AG20443 (cell line): ENCODE measurements at places on chromosomes 2 and 18.
A peak's percentile ranks its signal among the peaks of the same experiment; 100 is the strongest.

- DNase-seq, result no peak
These were observed 233.4 kb downstream of the VAPA start for GRCh38 chr18:10147226-10147625.

GRCh38 chr2:47088371-47089082, 66.6 kb downstream of the STPG4 start:
- DNase-seq, result no peak

GRCh38 chr2:212926940-212927339, 224.5 kb downstream of the IKZF2 start:
- DNase-seq, result no peak

GRCh38 chr2:190789074-190790004, 91.3 kb upstream of the GLS start:
- no peak for DNase-seq

GRCh38 chr18:49486606-49486952, 455 bp downstream of the C18orf32 start:
- DNase-seq, result no peak

- DNase-seq, result peak; percentile 34
These were observed 66.6 kb downstream of the SPTBN1 start for GRCh38 chr2:54522624-54523281.

GRCh38 chr2:216132585-216132984, 23.4 kb downstream of the XRCC5 start:
- DNase-seq, result no peak

DNA sequence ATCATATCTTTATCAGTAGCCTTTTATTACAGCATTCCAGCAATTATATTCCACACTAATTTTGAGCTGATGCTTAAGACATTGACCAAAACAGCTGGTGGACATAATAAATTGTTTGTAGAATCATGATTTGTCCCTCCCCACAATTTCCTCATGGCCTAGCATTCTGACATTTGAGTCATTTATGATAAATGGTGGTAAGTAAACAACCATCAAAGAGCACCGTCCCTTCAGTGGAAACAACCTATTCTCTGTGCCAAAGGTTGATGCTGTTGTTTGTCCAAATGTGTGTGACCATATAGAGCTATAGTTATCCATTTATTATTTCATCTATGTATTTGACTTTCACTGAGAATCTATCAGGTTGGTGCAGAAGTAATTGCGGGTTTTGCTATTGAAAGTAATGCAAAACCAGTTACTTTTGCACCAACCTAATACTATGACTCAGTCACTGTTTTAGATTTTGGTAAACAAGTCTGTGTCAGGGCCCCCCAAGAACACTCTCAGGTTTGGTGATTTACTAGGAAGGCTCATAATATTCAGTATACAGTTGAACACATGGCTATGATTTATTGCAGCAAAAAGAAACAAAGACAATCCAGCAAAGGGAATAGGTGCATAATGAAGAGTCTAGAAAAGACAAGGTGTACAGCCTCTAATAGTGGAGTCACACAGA, 608.7 kb upstream of the REG3G start:
- DNase-seq, result no peak

GRCh38 chr18:47882641-47883040, 47.8 kb downstream of the SMAD2 start:
- DNase-seq, result no peak

DNA sequence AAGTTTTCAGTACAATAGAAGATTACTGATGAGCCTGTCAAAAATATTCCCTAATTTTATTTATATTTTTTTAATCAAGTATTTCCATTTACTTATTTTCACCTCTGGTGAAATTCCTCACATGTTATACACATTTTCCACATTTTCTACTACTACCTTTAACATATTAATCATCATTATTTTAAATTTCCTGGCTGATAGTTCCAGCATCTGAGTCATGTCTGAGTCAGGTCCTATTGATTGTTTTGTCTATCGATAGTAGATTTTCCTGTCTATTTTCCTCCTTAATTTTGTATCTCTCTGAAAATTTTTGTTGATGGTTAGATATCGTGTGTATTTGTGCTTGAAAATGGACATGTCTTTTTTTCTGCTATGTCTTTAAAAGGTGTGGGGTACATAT, 211.8 kb upstream of the DSEL start:
- no peak for DNase-seq

DNA sequence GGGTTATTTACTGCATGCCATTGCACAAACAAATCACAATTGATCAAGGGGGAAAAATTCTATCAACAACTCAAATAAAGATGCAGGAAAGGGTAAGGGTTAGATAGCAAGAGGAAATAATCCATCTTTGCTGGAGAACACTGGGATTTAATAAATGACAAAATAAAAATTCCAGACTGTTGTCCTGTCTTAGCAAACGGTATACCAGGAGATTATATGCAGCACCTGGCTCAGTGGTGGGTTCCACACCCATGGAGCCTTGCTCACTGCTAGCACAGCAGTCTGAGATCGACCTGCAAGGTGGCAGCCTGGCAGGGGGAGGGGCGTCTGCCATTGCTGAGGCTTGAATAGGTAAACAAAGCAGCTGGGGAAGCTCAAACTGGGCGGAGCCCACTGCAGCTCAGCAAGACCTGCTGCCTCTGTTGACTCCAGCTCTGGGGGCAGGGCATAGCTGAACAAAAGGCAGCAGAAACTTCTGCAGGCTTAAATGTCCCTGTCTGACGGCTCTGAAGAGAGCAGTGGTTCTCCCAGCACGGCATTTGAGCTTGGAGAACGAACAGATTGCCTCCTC, 296.5 kb upstream of the THSD7B start:
- no peak for DNase-seq

DNA sequence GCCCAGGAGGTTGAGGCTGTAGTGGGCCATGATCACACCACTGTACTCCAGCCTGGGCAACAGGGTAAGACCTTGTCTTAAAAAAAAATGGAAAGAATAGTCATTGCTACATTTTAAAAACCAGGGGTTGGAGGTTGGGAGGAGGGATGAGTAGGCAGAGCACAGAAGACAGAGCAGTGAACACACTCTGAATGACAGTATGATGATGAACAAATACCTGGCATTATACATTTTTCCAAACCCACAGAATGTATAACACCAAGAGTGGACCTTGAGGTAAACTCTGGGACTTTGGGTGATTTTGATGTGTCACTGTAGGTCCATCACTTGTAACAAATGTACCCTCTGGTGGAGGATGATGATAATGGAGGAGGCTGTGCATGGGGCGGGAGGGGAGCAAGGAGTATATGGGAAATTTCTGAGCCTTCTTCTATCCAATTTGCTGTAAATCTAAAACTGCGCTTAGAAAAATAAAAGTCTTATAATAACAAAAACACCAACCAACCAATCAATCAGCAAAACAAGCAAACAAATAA, 111.4 kb upstream of the PGAP1 start:
- no peak for DNase-seq

DNA sequence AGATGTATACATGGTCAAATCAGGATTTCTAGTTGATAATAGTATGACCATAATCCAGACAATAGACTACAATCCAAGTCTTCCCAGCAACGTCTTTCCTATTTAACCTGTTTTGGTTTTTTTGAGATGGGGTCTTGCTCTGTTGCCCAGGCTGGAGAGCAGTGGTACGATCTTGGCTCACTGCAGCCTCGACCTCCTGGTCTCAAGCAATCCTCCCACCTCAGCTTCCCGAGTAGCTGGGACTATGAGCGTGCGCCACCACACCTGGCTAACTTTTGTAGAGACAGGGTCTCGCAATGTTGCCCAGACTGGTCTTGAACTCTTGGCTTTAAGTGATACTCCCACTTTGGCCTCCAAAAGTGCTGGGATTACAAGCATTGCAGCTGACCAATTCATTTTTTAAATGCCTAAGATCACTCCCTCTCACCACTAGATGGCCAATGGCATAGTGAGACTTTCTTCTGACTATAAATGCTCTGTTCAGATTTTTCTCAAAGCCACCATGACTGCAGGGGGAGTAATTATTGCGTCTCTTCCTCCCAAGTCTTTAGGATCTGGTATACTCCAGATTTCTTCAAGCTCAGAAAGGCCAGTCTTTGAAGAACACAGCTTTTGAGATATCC, 47.6 kb downstream of the HNRNPLL start:
- DNase-seq, result peak; percentile 29

GRCh38 chr2:159194241-159194640, 92.3 kb downstream of the WDSUB1 start:
- no peak for DNase-seq
